ENCODE measurements at places on chromosomes 3 and 15. TPM values are rescaled to one million over a fixed set of nuclear protein-coding genes. Genes with fewer than 3 reads are reported as not detected.

GRCh38 chr3:138054057-138054456 is 44.1 kb downstream of the CLDN18 start:
- H3K27ac ChIP-seq, result no peak overlapping the region
- DNase-seq, result no peak
- H3K4me3 ChIP-seq, result no peak overlapping the region
- H3K36me3 ChIP-seq, result no peaks in the 10 kb centered on the region
- H3K4me1 ChIP-seq, result no peaks in the 10 kb centered on the region

- peak overlapping the region; percentile 70 for H3K4me3 ChIP-seq
- peaks cover 5% of the 10 kb centered on the region for H3K27me3 ChIP-seq
- DNase-seq, result no peak
- H3K36me3 ChIP-seq, result no peaks in the 10 kb centered on the region
These were observed 672 bp downstream of the NEDD4 start for GRCh38 chr15:55992769-55993110.

- H3K4me1 ChIP-seq, result no peaks in the 10 kb centered on the region
- no peak for DNase-seq
- no peaks in the 10 kb centered on the region for H3K27me3 ChIP-seq
- no peak overlapping the region for H3K4me3 ChIP-seq
- no peaks in the 10 kb centered on the region for H3K36me3 ChIP-seq
These were observed 48.5 kb downstream of the LINGO1 start for GRCh38 chr15:77584201-77584600.

DNA sequence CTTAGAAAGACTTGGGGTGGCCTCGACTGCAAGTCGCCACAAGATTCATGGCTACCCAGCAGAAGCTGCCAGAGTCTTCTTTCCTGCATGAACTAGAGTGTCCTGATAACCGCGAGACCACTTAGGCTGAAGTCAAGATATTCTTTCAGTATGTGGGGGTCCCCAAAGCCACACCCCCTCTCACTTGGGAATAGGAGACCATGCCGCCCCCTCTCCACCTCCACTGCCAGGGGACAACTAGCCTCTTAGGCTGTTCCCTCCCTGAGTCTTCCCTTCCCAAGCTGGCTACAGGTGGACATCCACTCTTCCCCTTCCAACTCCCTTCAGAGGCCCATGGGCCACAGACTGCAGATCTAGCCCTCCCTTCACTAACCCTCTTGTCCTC is 1.3 kb upstream of the CCDC12 start:
- peaks cover 72% of the 10 kb centered on the region for H3K4me1 ChIP-seq
- H3K27ac ChIP-seq, result peak overlapping the region; percentile 86
- no peaks in the 10 kb centered on the region for H3K36me3 ChIP-seq
- H3K4me3 ChIP-seq, result no peak overlapping the region

The STARD9 gene
- total RNA-seq, result 4.4 TPM

The PLA2G4D gene
- total RNA-seq, result 0.28 TPM

The MCF2L2 gene
- total RNA-seq, result 1.1 TPM

DNA sequence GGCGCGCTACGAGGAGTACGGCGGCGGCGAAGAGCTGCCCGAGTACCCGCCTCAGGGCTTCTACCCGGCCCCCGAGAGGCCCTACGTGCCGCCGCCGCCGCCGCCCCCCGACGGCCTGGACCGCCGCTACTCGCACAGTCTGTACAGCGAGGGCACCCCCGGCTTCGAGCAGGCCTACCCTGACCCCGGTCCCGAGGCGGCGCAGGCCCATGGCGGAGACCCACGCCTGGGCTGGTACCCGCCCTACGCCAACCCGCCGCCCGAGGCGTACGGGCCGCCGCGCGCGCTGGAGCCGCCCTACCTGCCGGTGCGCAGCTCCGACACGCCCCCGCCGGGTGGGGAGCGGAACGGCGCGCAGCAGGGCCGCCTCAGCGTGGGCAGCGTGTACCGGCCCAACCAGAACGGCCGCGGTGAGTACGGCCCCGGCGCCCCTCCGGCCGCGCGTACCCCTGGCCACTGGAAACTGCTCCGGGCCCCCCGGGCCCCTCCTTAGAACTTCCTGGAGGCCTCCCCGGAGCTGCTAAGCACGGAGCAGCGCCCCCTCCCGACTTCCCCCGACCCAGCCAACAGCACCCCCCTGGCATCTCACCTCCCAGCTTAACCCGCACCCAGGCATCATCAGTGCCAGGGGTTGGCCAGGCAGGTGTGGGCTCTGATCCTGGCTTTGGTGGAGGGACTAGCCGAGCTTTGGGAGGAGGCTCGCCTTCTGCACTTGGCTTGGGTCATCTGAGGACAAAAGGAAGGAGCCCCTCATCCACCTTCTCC is 1.4 kb downstream of the LOXL1 start:
- peak; percentile 81 for DNase-seq
- H3K27ac ChIP-seq, result peak overlapping the region; percentile 25
- H3K4me3 ChIP-seq, result peak overlapping the region; percentile 34
- peaks cover 42% of the 10 kb centered on the region for H3K4me1 ChIP-seq
- H3K27me3 ChIP-seq, result peaks cover 26% of the 10 kb centered on the region
- H3K36me3 ChIP-seq, result no peaks in the 10 kb centered on the region

GRCh38 chr3:19147905-19148767 is at the start of gene KCNH8:
Gene KCNH8, plus strand, starts transcription at chr3:19148510. Its CDS starts 210 bp downstream, at chr3:19148720.
- peaks cover 23% of the 10 kb centered on the region for H3K27me3 ChIP-seq

The ACTC1 gene
- 9.6 TPM for total RNA-seq

The MYO5A gene
- 10.2 TPM for total RNA-seq

- no peak for DNase-seq
- no peaks in the 10 kb centered on the region for H3K27me3 ChIP-seq
- H3K27ac ChIP-seq, result peak overlapping the region; percentile 66
- peaks cover 8% of the 10 kb centered on the region for H3K36me3 ChIP-seq
- H3K4me3 ChIP-seq, result peak overlapping the region; percentile 88
These were observed 691 bp downstream of the MAP2K1 start for GRCh38 chr15:66387163-66388042.

The MELTF gene
- 4.3 TPM for total RNA-seq

DNA sequence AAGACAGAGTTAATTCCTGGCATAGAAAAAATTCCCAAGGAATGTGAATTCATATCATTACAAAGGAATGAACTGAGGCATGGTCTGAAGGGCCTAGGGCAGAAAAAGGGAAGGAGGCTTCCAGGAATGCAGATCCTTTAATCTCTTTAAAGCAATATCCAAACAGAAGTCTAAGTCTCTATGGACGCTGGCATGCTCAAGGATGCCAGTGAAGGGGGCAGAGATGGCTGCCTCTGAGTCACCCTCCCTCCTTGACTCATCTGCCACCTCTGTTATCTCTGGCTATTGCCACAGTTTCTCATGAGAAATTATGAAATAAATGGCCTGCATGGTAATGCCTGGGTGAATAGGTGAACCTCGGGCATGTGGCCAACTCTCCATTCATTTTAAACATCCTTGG is 96.3 kb upstream of the BCL6 start:
- no peak overlapping the region for H3K4me3 ChIP-seq
- H3K36me3 ChIP-seq, result no peaks in the 10 kb centered on the region
- H3K27me3 ChIP-seq, result no peaks in the 10 kb centered on the region
- no peaks in the 10 kb centered on the region for H3K4me1 ChIP-seq
- DNase-seq, result no peak
- H3K27ac ChIP-seq, result no peak overlapping the region

DNA sequence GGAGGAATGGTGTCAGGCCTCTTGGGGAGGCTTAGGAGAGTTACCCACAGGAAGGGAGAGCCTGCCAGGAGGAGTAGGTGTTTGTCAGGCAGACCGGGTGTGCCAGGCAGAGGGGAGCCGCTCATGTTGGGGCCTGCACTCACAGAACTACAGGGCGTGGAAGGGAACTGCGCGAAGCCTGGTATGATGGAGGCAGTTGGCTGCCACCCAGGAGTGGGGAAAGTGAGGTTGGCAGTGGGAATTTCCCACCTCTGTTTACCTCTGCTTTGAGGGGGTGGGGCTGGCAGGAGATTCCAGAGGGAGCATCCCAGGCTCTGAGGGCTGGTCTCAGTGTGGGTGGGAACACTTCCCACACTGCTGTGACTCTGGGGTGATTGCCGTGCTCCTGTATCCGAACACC is 99.9 kb downstream of the SLCO3A1 start:
- DNase-seq, result no peak
- H3K4me1 ChIP-seq, result peaks cover 4% of the 10 kb centered on the region
- H3K36me3 ChIP-seq, result no peaks in the 10 kb centered on the region
- H3K27ac ChIP-seq, result no peak overlapping the region
- H3K4me3 ChIP-seq, result no peak overlapping the region

- no peak overlapping the region for H3K4me3 ChIP-seq
- no peak for DNase-seq
- H3K27me3 ChIP-seq, result no peaks in the 10 kb centered on the region
- H3K27ac ChIP-seq, result no peak overlapping the region
- H3K36me3 ChIP-seq, result no peaks in the 10 kb centered on the region
- no peaks in the 10 kb centered on the region for H3K4me1 ChIP-seq
These were observed 22.7 kb upstream of the SH3BP5 start for GRCh38 chr3:15355086-15355485.

DNA sequence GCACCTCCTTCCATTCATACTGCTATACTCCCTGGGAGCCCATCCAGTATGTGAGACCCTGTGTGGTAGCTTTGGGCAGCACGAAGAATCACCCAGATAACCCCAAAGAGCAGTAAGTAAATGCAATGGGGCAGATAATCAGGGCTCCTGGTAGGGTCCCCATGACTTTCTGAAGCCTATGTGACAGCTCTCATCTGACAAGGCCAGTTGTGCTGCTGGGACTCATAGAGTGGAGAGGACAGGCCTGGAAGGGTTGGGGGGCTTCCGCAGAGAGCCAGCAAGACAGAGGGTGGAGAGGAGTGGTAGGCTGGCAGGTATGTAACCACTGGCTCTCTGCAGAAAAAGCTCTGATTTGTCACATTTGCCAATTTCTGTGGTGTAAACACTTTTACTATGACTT is 3.2 kb upstream of the SLC6A20 start:
- no peak overlapping the region for H3K27ac ChIP-seq
- H3K27me3 ChIP-seq, result peaks cover 37% of the 10 kb centered on the region
- peaks cover 12% of the 10 kb centered on the region for H3K36me3 ChIP-seq
- no peak overlapping the region for H3K4me3 ChIP-seq
- no peak for DNase-seq
- H3K4me1 ChIP-seq, result peaks cover 7% of the 10 kb centered on the region

DNA sequence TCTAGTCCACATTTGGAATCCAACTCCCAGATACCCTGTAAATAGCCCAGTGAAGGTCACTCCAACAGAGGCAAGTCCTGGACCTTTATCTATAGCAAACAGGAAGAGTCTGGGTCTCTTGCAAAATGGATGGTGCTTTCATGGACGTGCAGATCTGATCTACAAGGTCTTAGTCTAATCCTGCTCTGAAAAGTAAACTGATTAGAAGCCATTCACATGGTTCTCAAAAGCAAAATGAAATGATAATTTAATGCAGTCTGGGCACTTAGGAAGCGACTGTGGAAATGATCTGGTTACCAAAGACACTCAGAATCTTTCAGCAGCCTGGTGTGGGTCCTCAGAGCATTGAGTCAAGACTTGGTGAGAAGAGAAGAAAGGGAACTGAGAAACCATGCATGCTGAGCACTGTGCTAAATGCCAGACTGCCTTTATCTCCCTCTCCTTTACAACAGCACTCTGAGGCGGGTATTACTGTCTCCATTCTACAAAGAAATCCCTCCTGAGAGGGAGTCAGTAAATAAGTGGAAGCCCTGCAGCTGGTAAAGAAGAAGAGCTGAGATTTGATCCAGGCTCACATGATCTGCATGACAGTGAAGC is 29.0 kb downstream of the AQP9 start:
- no peaks in the 10 kb centered on the region for H3K4me1 ChIP-seq
- H3K27me3 ChIP-seq, result no peaks in the 10 kb centered on the region
- H3K36me3 ChIP-seq, result no peaks in the 10 kb centered on the region

The CLDN18 gene
- 0.28 TPM for total RNA-seq

DNA sequence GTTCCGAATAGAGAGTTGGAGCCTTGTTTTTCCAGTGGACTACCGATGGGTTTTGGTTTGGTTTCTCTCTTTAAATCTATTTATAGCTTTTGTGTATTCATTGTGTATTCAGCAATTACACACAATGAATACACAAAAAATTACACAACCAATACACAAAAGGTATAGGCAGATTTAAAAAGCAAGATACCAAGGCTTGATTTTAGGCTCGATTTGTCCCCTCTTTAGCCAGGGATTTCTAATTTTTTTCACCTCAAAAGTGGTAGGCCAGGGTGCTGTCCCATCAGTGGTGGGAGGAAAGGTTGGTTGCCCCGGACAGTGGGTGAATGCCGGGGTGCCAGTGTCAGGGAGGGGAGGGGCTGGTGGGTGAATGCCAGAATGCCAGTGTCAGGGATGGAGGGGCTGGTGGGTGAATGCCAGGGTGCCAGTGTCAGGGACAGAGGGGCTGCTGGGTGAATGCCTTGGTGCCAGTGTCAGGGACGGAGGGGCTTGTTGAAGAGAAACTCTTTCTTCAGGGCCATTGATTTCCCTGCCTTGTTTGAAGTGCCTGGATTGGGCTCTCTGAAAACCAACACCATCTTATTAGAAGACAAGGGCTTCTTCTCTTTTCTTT is 186.2 kb downstream of the GOLGA6L6 start:
- H3K27ac ChIP-seq, result no peak overlapping the region
- no peak overlapping the region for H3K4me3 ChIP-seq
- no peaks in the 10 kb centered on the region for H3K36me3 ChIP-seq

The CPN2 gene
- total RNA-seq, result 0.05 TPM

The MYZAP gene
- 2.5 TPM for total RNA-seq

DNA sequence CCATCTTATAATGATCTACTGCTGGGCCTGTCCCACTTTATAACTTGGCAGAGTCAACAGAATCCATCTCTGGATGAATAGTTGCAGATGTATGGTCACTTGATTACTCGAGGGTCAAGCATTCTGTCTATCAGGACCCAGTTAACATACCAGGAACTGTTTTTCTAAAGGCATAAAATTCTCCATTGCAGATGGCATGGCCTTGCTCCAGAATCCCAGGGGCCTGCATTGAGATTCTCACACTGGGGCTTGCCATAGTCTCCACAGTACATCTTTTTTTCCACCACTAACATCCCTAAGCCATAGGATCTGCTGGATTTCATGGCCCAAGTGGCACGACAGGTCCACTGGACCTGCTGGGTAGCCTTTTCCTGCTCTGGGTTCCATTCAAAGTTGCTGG is 68.5 kb upstream of the CACNA1D start:
- H3K4me3 ChIP-seq, result no peak overlapping the region
- DNase-seq, result no peak

- H3K4me3 ChIP-seq, result no peak overlapping the region
- no peak for DNase-seq
- H3K27ac ChIP-seq, result no peak overlapping the region
- no peaks in the 10 kb centered on the region for H3K36me3 ChIP-seq
- H3K4me1 ChIP-seq, result no peaks in the 10 kb centered on the region
- H3K27me3 ChIP-seq, result no peaks in the 10 kb centered on the region
These were observed 87.3 kb downstream of the MESD start for GRCh38 chr15:80902298-80902801.

- no peak overlapping the region for H3K4me3 ChIP-seq
- no peaks in the 10 kb centered on the region for H3K36me3 ChIP-seq
- H3K27me3 ChIP-seq, result no peaks in the 10 kb centered on the region
- no peaks in the 10 kb centered on the region for H3K4me1 ChIP-seq
- no peak for DNase-seq
These were observed 4.2 kb downstream of the CAPN3 start for GRCh38 chr15:42363487-42363886.

- no peaks in the 10 kb centered on the region for H3K27me3 ChIP-seq
- H3K36me3 ChIP-seq, result no peaks in the 10 kb centered on the region
- H3K27ac ChIP-seq, result no peak overlapping the region
- H3K4me3 ChIP-seq, result no peak overlapping the region
- no peak for DNase-seq
These were observed 280.2 kb upstream of the STT3B start for GRCh38 chr3:31252216-31253185.

- H3K36me3 ChIP-seq, result no peaks in the 10 kb centered on the region
- H3K27me3 ChIP-seq, result no peaks in the 10 kb centered on the region
- no peak for DNase-seq
- H3K4me3 ChIP-seq, result no peak overlapping the region
- H3K27ac ChIP-seq, result no peak overlapping the region
These were observed 50.7 kb upstream of the FOXB1 start for GRCh38 chr15:59953392-59953883.

Data from thymus (tissue), 14 donors.